ENCODE measurements at places on chromosomes 11 and 22.

GRCh38 chr11:548700-549603 lies 11.6 kb downstream of the LMNTD2 start:
- DNase-seq, result no peak

- peak; percentile 89 for DNase-seq
These were observed 108.1 kb downstream of the CCDC34 start for GRCh38 chr11:27254744-27255446.

- DNase-seq, result no peak
These were observed 38.3 kb downstream of the IGLL5 start for GRCh38 chr22:22925805-22926369.

- DNase-seq, result no peak
These were observed 4.6 kb downstream of the ATF4 start for GRCh38 chr22:39524753-39525657.

GRCh38 chr11:114346709-114347141 lies 50.5 kb downstream of the NNMT start:
- DNase-seq, result no peak

DNA sequence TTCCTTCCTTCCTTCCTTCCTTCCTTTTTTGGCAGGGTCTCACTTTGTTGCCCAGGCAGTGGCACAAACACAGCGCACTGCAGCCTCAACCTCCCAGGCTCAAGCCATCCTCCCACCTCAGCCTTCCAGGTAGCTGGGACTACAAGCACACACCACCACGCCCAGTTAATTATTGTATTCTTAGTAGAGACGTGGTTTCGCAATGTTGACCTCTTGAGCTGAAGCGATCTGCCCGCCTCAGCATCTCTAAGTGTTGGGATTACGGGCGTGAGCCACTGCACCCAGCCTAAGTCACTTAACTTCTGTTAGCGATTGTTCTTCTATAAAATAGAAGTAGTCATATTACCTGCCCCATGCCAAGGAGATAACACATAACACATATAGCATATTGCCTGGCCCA lies 2.8 kb upstream of the SYTL2 start:
- no peak for DNase-seq

- DNase-seq, result no peak
These were observed 1.4 kb upstream of the PPARA start for GRCh38 chr22:46148816-46149511.

DNA sequence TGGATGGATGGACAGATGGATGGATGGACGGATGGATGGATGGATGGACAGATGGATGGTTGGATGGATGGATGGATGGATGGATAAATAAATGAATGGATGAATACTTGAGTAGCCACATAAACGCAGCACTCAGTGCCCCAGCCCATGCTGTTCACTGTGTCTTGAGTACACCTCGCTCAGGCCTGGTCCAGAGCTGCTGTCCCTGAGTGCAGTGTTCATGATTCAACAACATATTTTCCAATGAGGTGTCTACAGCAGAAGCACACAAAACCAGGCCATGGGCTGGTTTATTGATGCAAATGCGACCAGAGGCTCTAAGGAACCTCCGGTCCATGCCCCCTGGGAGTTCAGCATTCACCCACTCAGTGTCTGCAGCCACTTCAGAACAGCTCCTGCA lies 584.3 kb downstream of the BRD1 start:
- DNase-seq, result no peak
